ENCODE measurements at places on chromosomes 2 and 18.
A peak's percentile ranks its signal among the peaks of the same experiment; 100 is the strongest.

DNA sequence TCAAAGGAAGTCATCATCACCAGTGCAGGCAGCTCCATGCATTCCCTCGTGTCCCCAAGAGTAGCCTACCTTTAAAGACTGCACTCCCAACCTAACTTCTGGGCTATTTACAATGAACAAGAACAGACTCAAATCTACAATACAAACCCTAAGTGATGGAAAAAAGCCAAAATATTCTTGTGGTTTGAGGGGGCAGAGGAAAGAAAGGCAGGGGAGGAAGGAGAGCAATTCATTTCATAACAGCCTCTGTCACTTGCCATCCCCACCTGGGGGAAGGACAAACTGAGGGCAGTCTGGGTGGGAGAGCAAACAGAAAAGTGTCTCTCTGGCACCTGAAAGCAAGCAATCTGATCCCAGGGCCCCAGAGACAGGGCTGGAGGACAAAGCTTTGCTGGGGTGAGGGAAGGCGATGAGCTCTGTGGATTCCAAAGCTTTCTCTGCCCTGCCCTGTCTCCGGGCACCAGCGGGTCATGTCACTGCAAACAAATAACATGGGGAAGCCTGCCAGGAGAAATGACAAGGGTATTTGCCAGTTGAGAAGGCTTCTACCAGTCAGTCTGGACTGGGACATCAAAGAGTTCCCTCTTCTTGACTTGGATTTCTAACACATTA, 528.0 kb upstream of the TNP1 start:
- DNase-seq: no peak

GRCh38 chr2:9415516-9416169, 7.7 kb downstream of the ITGB1BP1 start:
- DNase-seq: no peak

- no peak for DNase-seq
These were observed 885.2 kb downstream of the DCDC2C start for GRCh38 chr2:4588606-4589005.

GRCh38 chr2:144621266-144621665, 101.3 kb upstream of the ZEB2 start:
- DNase-seq: no peak

DNA sequence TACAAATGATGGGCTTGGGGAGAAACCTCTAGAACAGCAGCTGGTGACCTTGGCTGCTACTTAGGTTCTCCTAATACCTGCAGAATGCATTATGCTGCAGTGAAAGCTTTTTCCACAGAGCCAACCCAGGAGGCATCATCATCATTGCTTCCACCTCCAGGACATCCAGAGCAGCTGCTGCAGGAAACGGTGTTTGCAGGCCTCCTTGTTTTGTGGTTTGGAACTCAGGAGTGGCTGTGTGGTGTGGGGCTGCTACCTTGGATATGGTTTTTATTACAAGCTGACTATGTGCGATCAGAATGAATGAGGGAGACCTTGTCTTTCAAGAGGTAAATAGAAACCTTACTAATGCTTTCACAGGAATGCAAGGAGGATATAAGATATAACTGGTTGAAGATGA, 82.9 kb upstream of the MCFD2 start:
- DNase-seq: no peak

- peak; percentile 69 for DNase-seq
These were observed 640 bp downstream of the SPTBN1 start for GRCh38 chr2:54456612-54457322.

GRCh38 chr18:70232261-70232660, 26.8 kb upstream of the RTTN start:
- no peak for DNase-seq

- DNase-seq: no peak
These were observed 438.0 kb upstream of the CDH20 start for GRCh38 chr18:60895181-60895580.

GRCh38 chr2:46164529-46165301, 132.5 kb upstream of the EPAS1 start:
- no peak for DNase-seq

GRCh38 chr2:19176172-19176852, 182.1 kb downstream of the OSR1 start:
- no peak for DNase-seq

DNA sequence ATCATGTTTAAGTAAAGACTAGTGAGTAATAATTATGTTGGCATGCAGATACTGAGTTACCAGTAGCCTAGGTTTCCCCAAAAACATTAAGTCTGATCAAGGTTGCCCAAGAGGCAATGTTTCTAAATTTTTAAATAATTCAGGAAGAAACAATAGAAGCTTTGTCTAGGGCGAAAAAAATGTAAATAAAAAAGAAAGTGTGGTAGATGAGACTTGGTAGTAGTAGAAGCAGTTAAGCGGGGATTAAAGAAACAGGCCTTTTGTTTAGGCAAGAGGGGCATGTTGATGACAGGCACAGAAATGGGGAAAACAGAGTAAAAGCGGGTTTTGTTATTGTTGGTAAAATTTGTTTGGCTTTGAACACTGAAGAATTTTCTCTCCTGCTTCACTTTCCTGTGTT, 97.2 kb downstream of the GULP1 start:
- no peak for DNase-seq

GRCh38 chr2:28692411-28692810, 59.2 kb upstream of the PPP1CB start:
- no peak for DNase-seq

GRCh38 chr2:105517814-105518705, 119.2 kb upstream of the FHL2 start:
- DNase-seq: no peak

- no peak for DNase-seq
These were observed 48.7 kb upstream of the MSH2 start for GRCh38 chr2:47354013-47354847.

- no peak for DNase-seq
These were observed 616.6 kb upstream of the FSHR start for GRCh38 chr2:49770919-49771318.

DNA sequence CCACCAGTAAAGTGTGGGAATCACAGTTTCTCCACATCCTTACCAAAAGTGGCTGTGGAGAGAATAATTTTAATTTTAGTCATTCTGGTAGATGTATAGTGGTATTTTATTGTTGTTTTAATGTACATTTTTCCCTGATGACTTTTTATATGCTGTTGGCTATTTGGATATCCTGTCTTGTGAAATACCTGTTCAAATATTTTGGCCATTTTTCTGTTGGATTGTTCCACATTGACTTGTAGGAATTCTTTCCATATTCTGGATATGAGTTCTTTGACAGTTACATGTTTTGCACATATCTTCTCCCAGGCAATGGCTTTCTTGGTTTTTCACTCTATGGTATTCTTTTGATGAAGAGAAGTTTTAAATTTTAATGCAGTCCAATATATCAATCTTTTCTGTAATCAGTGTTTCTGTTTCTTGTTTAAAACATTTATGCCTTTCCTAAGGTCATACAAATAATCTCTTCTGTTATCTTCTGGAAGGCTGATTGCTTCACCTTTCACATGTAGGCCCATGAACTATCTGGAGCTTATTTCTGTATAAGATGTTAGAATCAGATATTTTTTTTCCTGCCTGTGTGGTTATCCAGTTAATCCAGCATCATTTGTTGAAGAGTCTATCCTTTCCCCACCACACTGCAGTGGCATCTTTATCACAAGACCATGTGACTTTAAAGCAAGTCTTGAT, 19.0 kb downstream of the AFTPH start:
- no peak for DNase-seq

DNA sequence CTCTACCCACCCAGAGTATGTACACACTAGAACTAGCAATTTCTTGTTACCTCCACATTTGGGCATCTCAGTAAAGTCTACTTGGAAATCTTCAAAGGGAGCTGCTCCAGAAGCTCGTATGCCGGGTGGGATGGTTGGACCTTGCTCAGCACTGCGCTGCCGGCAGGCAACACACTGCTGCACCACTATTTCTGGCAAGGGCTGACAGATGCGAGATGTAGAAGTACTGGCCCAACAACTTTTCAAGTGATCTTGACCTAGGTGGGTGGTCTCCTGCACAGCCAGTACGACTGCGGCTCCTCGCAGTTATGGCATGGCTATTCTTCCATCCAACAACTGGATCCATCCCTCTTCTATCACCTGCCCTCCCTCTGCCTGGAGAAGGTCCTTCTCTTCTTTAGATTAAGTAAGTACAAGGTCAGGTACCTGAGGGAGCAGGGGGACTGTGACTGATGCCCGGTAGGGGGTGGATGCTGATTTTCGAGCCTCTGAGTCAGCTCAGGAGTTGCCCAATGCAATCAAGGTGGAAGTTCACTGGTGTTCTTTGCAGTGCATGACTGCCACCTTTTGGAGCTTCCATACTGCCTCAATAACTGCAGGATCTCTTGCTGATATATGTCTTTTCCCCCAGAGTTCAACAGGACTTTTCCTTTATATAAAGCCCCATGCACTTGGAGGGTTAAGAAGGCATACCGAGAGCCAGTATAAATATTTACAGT, 100.4 kb upstream of the SLC1A4 start:
- DNase-seq: no peak

GRCh38 chr2:46179037-46179621, 118.1 kb upstream of the EPAS1 start:
- no peak for DNase-seq
